Fibroblast of pulmonary artery (primary cell): ENCODE measurements at places on chromosomes 2 and 18.

GRCh38 chr2:208674919-208675318, 268.3 kb downstream of the PTH2R start:
- no peak for DNase-seq

GRCh38 chr2:152309352-152310214, 25.4 kb upstream of the FMNL2 start:
- no peak for DNase-seq

DNA sequence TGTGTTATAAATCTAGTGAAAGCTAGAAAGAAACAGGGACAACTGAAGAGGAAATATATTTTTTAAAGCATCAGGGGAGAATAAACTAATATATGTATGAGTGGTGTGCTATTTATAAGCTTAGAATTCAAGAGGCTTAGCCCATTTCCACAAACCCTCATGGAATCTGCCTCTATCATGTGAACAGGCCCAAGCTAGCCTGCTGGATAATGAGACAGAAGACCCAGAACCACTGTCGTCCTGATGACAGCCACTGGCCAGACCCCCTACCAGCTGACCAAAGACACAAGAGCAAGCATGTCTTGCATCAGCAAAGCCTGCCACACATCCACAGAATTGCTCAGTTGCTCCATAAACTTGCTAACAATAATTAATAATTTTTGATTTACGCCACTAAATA, 382.3 kb upstream of the NXPH2 start:
- no peak for DNase-seq

- DNase-seq: no peak
Measured at GRCh38 chr18:58105888-58106260, 61.8 kb downstream of the NEDD4L start.

- no peak for DNase-seq
Measured at GRCh38 chr18:13236411-13236810, 17.9 kb downstream of the LDLRAD4 start.

DNA sequence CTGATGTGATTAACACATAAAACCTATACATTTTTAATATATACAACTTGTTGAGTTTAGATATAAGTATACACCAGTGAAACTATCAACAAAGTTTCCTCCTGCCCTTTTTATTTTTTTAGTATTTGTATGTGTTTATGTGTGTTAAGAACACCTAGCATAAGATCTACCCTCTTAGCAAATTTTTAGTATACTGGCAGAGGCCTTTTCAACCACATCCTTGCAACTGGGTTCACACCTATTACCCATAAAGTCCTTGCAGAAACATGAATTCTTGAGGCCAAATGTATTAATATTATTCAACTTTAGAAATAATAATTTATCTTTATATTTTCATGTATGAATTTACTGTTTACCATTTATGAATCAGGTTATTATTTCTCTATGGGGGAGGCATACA, 119.7 kb upstream of the CRIM1 start:
- no peak for DNase-seq

DNA sequence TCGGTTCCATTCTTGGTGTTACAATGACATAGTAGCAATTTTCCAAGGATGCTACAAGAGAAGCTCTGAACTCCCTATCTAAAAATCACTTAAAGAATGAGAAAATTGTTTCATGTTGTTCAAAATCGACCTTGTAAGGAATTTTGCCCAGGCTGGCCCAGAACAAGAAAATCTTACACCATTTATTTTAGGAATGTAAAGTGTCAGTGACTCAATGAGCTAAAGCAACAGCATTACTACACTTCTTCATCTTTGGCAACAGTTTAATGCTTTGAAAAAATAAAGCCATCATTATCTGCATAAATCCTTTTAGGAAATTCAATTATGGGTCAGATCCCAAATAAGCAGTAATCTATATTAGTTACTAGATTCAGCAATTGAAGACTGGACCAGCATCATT, 38.6 kb downstream of the SLC25A12 start:
- DNase-seq: peak; percentile 47

- DNase-seq: peak; percentile 9
Measured at GRCh38 chr18:12741351-12741750, 38.5 kb downstream of the PSMG2 start.

- DNase-seq: no peak
Measured at GRCh38 chr2:138424436-138425140, 77.0 kb upstream of the SPOPL start.
